Colonic mucosa (tissue), 4 donors: ENCODE measurements at places on chromosomes 12 and 14. TPM values are rescaled to one million over a fixed set of nuclear protein-coding genes. Genes with fewer than 3 reads are reported as not detected.

Gene SOX5
- total RNA-seq = 1.6 TPM

DNA sequence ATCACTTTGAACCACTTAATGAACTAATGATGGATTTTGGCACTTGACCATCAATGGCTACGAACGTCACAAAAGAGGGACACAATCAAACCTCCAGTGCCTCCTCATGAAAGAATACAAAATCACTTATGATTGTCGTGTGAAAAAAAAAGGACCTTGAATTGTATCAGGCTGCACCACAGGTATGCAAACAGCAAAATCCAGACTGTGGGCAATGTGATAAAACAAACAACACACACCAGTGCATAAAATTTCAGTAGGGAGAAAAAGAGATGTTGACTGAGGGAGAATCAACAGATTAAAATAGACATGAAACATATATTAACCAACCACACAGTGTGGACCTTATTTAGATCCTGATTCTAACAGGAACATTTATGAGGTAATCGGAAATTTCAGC lies 2.6 kb downstream of the TSPAN8 start:
- DNase-seq = no peak

GRCh38 chr12:73053893-73054292 lies 781.7 kb downstream of the TRHDE start:
- DNase-seq = no peak

DNA sequence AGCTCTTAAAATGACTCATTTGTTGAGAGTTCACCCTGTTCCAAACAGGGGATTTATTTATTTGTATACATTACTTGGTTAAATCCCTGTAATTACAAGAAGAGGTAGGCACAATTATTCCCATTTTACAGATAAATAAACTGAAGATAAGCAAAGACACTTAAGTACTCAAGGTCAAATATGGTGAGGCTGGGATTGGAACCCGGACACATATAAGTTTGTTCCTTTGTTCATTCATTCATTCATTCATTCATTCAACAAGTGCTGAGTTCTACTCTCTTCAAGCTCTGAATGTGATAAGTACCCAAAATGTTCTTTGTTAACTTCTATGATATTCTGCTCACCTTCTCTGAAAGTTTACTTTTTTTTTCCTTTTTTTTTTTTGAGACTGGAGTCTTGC lies 2.4 kb upstream of the TRIM9 start:
- DNase-seq = no peak

GRCh38 chr12:18257251-18257650 lies 4.1 kb upstream of the PIK3C2G start:
- no peak for DNase-seq

- DNase-seq = no peak
These were observed 108.7 kb downstream of the BMP4 start for GRCh38 chr14:53847881-53848280.
